ENCODE measurements at places on chromosomes 6 and 20. TPM values are rescaled to one million over a fixed set of nuclear protein-coding genes. Genes with fewer than 3 reads are reported as not detected.

The SEMG1 gene
- total RNA-seq: 2.9 TPM

The SLC2A10 gene
- 12.0 TPM for total RNA-seq

The SRXN1 gene
- 23.0 TPM for total RNA-seq

The ARHGAP40 gene
- total RNA-seq: 0.72 TPM

The PYGB gene
- 44.5 TPM for total RNA-seq

The LINC00237 gene
- 0.78 TPM for total RNA-seq

The TAGAP gene
- 0.27 TPM for total RNA-seq
